ENCODE measurements at places on chromosomes 1 and 21.

- DNase-seq, result no peak
Measured at GRCh38 chr1:211828584-211829342, 1.8 kb downstream of the LPGAT1 start.

DNA sequence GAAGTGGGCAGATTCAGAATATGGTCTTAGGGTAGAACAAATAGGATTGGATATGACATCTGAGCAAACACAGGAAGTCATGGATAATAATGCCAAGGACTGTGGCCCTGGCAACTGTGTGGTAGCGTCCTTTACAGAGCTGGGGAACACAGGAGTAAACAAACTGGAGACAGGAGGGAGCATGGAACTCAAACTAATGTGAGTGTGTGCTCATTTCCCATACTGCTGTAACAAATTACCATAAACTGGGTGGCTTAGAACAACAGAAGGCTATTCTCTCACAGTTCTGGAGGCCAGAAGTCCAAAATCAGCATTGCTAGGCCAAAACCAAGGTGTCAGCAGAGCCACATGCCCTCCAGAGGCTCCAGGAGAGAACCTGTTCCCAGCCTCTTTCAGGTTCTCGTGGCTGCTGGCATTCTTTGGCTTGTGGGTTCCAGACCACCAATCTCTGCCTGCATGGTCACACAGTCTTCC is 106.4 kb downstream of the TGFBR3 start:
- no peak for DNase-seq

DNA sequence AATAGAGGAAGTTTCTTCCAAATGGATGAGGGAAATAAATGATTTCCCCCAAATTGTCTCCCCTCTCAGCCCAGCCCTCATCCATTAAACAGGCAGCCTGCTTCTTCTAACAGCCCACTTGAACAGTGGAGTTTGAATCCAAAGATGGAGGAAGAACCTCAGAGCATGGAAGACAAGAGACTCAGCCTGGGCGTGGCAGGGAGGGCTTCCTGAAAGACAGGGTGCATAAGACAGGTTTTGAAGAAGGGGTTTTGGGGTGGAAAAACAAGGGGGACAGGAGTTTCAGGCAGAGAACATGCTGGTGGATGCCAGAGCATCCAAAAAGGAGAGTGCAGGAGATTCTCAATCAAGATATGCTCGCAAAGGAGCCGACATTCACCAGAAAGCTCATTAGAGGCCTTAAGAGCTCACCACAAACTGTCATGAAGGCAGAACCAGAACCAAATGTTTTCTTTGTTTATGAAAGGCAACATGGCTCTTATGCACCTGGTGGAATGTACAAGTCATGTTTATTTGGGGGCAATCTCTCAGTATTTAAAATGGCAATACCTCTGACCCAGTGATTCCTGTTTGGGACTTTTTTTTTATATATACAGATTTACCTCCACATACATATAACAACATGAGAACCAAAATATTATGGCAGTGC is 26.5 kb upstream of the TSPEAR start:
- no peak for DNase-seq

- DNase-seq, result no peak
Measured at GRCh38 chr1:29299446-29299845, 63.1 kb downstream of the PTPRU start.

DNA sequence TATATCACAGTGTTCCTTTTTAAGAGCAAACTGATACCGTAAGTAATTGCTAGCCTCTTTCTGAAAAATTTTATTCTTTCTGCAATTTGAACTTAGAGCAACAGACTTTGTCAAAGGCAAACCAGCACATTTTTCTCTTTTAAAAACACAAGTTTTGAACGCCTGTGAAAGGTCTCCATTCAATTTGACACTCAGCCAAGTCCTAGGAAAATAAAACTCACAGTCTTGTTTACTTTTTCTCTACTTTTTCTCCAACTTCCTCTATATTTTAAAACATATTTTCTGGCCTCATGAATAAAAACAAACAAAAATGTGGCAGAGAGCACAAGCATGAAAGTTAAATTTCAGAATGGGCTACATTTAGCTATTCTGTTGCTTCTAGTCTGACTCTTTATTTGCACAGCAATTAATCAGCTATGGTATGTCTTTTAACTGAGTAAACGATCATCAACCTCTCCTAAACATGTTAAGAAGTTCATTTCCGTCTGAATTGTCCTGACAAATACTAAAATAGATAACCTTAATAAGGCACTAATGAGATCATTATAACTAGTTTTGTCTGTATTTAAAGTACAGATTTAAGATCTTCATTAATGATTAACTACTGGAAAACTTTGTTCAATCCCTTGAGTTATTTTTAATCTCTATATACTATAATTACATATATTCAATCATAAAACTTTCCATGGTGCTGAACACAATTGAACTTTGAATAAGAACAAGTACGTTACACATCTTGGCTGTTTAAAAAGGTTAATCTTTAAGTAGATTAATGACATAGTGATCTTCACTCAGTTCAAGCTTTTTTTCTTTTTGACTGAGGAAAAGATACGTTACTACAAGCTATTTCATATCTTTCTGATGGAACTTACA is 550.6 kb downstream of the PTBP2 start:
- no peak for DNase-seq

- no peak for DNase-seq
Measured at GRCh38 chr1:201284636-201285035, 1.3 kb downstream of the PKP1 start.

- no peak for DNase-seq
Measured at GRCh38 chr1:164703463-164703862, 144.5 kb downstream of the PBX1 start.
